ENCODE measurements at places on chromosomes 3 and 15.

- no peak for DNase-seq
Observed at GRCh38 chr15:89363133-89363532, 28.5 kb upstream of the POLG start.

GRCh38 chr3:64642327-64643151 is 45.3 kb downstream of the ADAMTS9 start:
- DNase-seq: no peak

GRCh38 chr15:70032509-70032908 is 65.2 kb downstream of the TLE3 start:
- DNase-seq: no peak

- peak; percentile 75 for DNase-seq
Observed at GRCh38 chr15:74489518-74490338, 28.8 kb upstream of the UBL7 start.

DNA sequence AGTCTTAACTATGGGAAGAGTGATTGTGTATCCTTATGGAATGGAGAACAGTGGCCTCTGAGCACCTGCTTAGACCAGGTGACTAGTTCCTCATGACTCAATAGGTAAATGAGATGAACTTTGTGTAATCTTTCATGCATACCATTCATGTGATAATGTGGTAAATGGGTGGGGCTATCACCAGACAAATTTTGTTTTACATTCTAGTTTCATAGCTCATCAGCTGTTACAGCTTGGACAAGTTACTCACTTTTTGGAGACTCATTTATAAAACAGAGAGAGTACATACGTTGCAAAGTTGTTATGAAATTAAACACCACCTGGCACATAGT is 103.7 kb upstream of the TGFBR2 start:
- no peak for DNase-seq

- no peak for DNase-seq
Observed at GRCh38 chr3:170077361-170077760, 39.6 kb downstream of the GPR160 start.

DNA sequence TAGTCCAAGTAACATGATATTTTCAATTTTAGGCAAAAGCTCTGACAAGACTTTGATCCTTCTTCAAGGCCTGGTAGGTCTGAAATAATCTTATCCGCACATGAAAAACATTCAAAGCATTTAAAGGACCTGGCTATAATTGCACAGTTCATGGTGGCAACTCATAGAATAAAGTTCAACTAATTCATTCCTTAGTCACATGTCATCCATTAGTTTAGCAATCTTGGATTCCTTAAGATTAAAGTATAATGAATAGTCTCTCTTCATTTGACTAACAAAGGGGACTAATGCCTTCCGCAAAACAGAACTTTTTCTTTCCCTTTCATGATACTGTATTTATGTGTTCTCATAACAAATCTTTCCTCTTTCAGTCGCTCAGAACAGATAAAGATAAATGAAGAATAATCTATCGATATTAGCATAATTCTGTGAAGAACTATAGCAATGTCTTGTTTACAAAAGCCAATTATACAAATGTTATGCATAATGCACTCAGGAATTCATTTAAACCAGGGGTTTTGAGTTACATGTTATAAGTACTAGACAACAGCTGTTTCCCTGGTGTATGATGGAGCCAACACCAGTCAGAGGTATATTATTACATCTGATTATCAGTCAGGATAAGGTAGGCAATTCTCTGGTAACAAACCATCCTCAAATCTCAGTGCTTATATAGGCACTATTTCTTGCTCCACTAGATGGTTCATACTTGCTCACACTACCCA is 172.5 kb downstream of the POTEB3 start:
- DNase-seq: no peak

GRCh38 chr3:40718681-40719080 is 193.9 kb downstream of the ZNF621 start:
- no peak for DNase-seq

DNA sequence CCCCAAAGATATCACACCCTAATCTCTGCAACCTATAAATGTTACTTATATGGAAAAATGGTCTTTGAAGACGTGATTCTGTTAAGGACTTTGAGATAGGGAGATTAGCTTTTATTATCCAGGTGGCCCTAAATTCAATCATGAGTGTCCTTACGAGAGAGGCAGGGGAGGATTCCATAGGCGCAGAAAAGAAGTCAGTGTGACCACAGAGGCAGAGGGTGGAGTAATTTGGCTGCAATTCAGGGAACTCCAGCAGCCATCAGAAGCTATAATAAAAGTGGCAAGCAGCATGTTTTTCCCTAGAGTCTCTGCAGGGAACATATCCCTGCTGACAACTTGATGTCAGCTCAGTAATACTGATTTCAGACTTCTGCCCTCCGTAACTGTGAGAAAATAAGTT is 315.2 kb upstream of the ROBO2 start:
- no peak for DNase-seq
